Smooth muscle cell of bladder (primary cell): ENCODE measurements at places on chromosomes 5 and 9. TPM values are rescaled to one million over a fixed set of nuclear protein-coding genes. Genes with fewer than 3 reads are reported as not detected.

Gene SURF2
- 9.8 and 11.6 TPM in 2 replicates for total RNA-seq

Gene PITX1
- 88.2 and 208 TPM in 2 replicates for total RNA-seq

Gene PCDHGA5
- 1.3 TPM in 2 replicates for total RNA-seq

Gene AGXT2
- total RNA-seq = not detected in 2 replicates

Gene PTRH1
- 18.8 and 27.4 TPM in 2 replicates for total RNA-seq

Gene SPATA31C2
- total RNA-seq = not detected in 2 replicates

Gene TRPM3
- total RNA-seq = 0.85 and 0.92 TPM in 2 replicates

Gene CTXN3
- total RNA-seq = not detected in 2 replicates

Gene HTR4
- not detected in 2 replicates for total RNA-seq

Gene DDX4
- not detected in 2 replicates for total RNA-seq

Gene IFNA2
- total RNA-seq = not detected in 2 replicates

Gene EEIG1
- total RNA-seq = 8.5 and 22.0 TPM in 2 replicates

Gene ADGRV1
- total RNA-seq = 0.18 and 0.28 TPM in 2 replicates

Gene MAN1B1
- total RNA-seq = 73.2 and 87.0 TPM in 2 replicates

Gene RNF180
- total RNA-seq = 0.71 and 0.74 TPM in 2 replicates

Gene STPG3
- total RNA-seq = not detected in 2 replicates

Gene CCDC183
- 0.28 and 0.46 TPM in 2 replicates for total RNA-seq

Gene BRINP1
- under 0.01 and 0.18 TPM in 2 replicates for total RNA-seq

Gene THBS4
- 1.1 and 3.2 TPM in 2 replicates for total RNA-seq

Gene HTR1A
- total RNA-seq = not detected in 2 replicates

Gene C9orf153
- total RNA-seq = 0.18 and 0.43 TPM in 2 replicates

Gene TMEM8B
- total RNA-seq = 1.6 and 2.3 TPM in 2 replicates

Gene MYMK
- total RNA-seq = not detected in 2 replicates

Gene MED7
- total RNA-seq = 5.8 and 6.4 TPM in 2 replicates

Gene DAPK1
- total RNA-seq = 23.8 and 30.0 TPM in 2 replicates

Gene PCDHB5
- total RNA-seq = 0.57 and 1.4 TPM in 2 replicates

Gene PTGDS
- 2.3 and 14.1 TPM in 2 replicates for total RNA-seq

Gene PKD2L2
- 0.18 TPM in 1 of 2 replicates, not detected in the other for total RNA-seq

Gene NUP188
- total RNA-seq = 19.8 and 23.4 TPM in 2 replicates

Gene TLX3
- not detected in 2 replicates for total RNA-seq

Gene LCN9
- not detected in 2 replicates for total RNA-seq

Gene GMCL2
- total RNA-seq = not detected in 2 replicates

Gene SPINK7
- not detected in 2 replicates for total RNA-seq

Gene TRMO
- total RNA-seq = 13.7 and 14.9 TPM in 2 replicates

Gene MEGF10
- 0.14 TPM in 1 of 2 replicates, not detected in the other for total RNA-seq

Gene IRX1
- 0.09 TPM in 1 of 2 replicates, not detected in the other for total RNA-seq

Gene PRR16
- total RNA-seq = 4.0 and 4.2 TPM in 2 replicates

Gene ADGRD2
- not detected in 2 replicates for total RNA-seq

Gene SCGB3A1
- not detected in 2 replicates for total RNA-seq

Gene CCL21
- not detected in 2 replicates for total RNA-seq

Gene HMCN2
- under 0.01 TPM in 2 replicates for total RNA-seq

Gene EQTN
- not detected in 2 replicates for total RNA-seq

Gene SMIM33
- total RNA-seq = not detected in 2 replicates

Gene ZMYND19
- 12.5 and 17.9 TPM in 2 replicates for total RNA-seq

Gene IFNA7
- total RNA-seq = not detected in 2 replicates
